ENCODE measurements at places on chromosomes 2 and 18.

DNA sequence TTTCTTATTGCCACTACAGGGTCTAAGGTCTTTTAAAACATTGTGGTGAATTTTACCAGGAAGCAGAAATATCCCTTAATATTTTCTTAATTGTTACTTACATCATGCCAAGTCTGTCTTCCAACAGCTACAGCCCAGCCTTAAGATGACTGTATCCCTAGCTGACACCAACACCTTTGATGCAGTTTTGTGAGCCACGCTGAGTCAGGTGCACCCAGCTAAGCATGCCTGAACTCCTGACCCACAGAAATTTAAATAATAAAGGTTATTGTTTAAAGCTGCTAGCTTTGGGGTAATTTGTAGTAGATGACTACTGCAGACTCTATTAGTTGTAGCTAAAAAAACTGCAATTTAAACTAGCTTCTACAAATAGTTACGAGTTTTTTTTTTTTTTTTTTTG is 1757.9 kb upstream of the LRRTM1 start:
- DNase-seq, result no peak

- DNase-seq, result no peak
Measured at GRCh38 chr2:224085811-224086210, 46.7 kb upstream of the SERPINE2 start.

- DNase-seq, result no peak
Measured at GRCh38 chr2:98803405-98804264, 72.7 kb upstream of the MGAT4A start.

- no peak for DNase-seq
Measured at GRCh38 chr2:101408925-101409324, 21.6 kb upstream of the CREG2 start.

- no peak for DNase-seq
Measured at GRCh38 chr2:68230241-68231060, 21.9 kb downstream of the PPP3R1 start.

DNA sequence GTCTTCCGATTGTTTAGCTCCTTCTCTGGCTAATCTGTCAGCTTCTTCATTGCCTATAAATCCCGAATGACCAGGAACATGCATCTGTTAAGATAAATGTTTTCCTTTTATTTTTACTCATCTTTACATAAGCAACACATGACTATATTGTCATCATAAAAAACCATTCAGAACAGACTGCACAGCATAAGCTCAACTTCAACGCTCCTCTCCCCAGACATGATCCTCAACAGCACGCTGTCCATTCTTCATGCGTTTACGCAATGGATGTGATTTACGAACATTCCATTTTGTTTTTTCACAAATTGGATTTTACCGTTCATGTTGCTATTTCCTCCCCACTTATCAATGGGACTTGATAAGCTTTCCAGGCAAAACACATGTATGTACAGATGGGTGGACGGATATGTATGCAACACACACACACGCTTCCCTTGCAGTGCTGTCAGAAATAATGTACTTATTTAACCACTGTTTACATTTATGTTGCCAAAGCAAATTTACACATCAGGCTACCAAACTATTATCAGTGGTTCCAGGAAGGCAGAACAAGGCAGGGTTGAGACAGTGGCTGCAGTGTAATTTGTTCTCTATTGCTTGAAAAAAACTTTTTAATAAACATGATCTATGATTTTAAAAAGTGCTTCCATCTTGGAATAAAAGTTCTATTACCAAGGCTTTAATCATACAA is 12.2 kb downstream of the RNASEH1 start:
- DNase-seq, result no peak

DNA sequence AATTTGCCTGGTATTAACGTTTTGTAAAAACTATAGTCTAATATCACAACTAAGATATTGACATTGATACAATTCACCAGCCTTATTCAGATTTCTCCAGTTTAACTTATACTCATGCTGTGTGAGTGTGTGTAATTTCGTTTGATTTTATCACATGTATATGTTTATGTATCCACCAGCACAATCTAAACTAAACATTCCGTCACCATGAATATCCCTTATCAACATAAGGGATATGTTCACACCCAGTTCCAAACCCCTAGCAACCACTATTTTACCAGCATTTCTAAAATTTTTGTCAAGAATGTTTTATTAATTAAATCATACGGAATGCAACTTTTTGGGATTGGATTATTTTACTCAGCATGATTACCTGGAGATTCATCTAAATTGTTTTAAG is 450.3 kb downstream of the FBXO15 start:
- no peak for DNase-seq
